Neural crest cell (in vitro differentiated cells): ENCODE measurements at places on chromosomes 7 and 10. TPM values are rescaled to one million over a fixed set of nuclear protein-coding genes. Genes with fewer than 3 reads are reported as not detected.

The HOXA4 gene
- 0.68 and 0.96 TPM in 2 replicates for total RNA-seq

The EFCAB10 gene
- 0.27 and 0.70 TPM in 2 replicates for total RNA-seq

The H2BK1 gene
- total RNA-seq: not detected in 2 replicates

The FANK1 gene
- total RNA-seq: 2.4 and 5.0 TPM in 2 replicates

The CYP3A7 gene
- not detected in 2 replicates for total RNA-seq

The ADCY1 gene
- total RNA-seq: 13.7 and 14.2 TPM in 2 replicates

DNA sequence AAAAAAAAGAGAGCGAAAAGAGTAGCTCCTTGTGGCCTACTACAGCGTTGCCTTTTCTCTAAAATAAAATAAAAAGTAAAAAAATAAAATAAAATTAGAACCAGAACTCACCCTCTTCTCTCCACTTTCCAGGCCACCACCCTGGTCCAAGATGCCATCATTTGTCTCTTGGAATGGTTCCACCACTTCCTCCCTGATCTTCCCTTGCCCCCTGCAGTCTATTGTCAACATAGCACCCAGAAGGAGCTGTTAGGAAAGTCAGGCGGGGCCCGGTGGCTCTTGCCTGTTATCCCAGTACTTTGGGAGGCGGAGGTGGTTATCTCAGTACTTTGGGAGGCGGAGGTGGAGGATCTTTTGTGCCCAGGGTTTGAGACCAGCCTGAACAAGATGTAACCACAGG lies 7.6 kb upstream of the GRID2IP start:
- no peak for DNase-seq

- no peak for DNase-seq
Measured at GRCh38 chr10:91925022-91925320, 1.4 kb downstream of the BTAF1 start.

DNA sequence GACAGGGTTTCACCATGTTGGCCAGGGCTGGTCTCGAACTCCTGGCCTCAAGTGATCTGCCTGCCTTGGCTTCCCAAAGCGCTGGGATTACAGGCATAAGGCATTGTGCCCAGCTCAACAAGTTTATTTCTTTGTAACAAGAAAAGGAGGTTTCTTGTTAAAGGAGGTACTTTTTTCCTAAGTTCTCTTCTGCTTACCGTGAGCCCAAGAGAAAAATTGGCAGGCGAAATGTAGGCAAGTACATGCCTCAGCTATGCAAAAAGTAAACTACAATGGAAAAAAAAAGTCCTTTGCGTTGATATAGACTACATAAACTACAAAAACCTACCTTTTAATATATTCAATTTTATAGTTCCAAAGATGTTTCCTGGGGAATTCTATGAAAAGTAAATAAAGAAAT lies 122.6 kb downstream of the DKK1 start:
- no peak for DNase-seq

- DNase-seq: no peak
Measured at GRCh38 chr10:43197834-43198681, 59.8 kb downstream of the CSGALNACT2 start.

GRCh38 chr7:72298091-72298490 lies 114.0 kb downstream of the CALN1 start:
- no peak for DNase-seq

DNA sequence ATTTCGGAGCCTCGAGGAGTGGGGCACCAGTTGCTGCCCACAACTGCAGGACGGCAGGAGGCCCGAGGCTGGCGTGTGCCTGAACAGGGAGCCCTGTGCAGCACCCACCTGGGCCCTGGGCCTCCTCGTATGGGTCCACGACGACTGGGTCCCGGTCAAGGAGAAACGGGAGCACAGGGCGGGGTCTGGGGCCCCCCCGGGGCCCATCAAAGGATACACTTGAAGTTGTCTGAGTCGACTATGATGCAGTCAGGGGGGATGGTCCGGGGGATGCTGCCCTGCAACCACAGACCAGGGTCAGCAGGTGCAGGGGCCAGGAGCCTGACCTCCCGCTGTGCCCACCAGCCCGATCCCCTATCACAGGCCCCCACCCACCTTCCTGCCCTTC lies 28.5 kb upstream of the NKX6-2 start:
- no peak for DNase-seq

DNA sequence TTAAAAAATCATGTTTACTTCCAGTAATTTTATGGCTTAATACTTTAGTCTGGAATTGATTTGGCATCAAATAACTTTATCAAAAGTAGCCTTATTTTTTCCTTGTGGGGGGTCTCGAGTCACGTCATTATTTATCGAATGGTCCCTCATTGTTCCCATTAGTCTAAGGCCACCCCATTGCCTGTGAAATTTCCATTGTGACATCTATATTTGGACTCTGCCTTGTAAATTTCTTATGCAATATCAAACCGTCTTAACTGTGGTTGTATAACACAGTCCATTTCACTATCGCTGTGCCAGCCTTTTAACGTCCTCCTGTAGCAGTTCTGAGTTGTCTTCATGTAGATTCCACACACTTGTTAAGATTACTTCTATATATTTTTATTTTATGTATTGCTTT lies 103.9 kb upstream of the RET start:
- DNase-seq: no peak

DNA sequence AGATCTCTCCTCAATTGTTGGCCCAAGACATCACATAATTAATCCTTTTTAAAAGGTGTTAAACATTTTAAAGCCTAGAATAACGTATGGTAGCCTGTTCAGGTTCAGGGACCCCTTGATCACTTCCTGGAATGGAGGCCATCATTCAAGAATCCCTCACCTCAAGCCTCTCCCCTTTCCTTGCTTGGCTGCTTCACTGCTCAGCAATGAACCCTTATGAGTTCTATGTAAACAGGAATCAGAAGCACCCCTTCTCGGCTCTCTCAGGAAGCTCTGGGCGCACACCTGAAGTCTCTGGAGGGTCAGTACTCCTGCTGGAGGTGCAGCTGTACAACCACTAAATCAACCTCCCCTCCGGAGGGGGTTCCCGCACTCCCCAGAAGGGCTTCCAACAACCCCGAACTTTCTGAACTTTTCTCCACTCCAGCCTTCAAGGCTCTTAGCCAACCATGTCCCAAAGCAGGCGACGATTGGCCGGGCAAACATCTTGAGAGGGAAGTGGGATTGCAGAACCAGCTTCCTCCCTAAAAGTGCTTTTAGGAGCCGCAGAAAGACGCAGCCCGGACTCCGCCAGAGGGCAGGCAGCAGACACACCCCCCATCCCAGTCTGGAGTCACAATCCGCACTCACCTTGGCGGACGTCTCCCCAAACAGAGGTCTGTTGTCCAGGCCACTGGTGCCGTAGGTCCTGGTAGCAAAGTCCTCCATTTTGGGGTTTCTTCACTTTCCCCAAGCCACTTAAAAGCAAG lies 562 bp downstream of the TMEM243 start:
- no peak for DNase-seq

DNA sequence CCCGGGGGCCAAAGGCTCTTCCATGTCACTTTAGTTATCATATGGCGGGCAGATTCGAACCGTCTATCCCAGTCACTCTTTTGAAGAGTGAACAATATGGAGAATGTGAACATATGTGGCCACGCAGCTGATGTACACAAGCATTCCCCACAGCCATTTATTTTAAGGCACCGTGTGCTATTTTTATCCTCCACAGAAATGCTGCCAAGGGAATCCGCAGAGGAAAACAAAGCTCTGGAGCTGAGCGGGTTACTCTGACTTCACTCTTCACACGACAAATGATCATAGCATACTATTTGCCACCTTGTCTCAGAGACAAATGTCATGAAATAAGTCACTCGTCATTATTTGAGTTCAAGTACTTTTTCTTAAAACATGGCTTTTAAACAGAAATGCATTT lies 100.3 kb downstream of the CTBP2 start:
- no peak for DNase-seq

GRCh38 chr7:114663502-114663901 lies 248.9 kb downstream of the FOXP2 start:
- no peak for DNase-seq

- no peak for DNase-seq
Measured at GRCh38 chr7:25565002-25565401, 336.7 kb upstream of the NPVF start.
